ENCODE measurements at places on chromosomes 12 and 14.

- no peak for DNase-seq
These were observed 25.8 kb downstream of the KTN1 start for GRCh38 chr14:55605793-55606192.

DNA sequence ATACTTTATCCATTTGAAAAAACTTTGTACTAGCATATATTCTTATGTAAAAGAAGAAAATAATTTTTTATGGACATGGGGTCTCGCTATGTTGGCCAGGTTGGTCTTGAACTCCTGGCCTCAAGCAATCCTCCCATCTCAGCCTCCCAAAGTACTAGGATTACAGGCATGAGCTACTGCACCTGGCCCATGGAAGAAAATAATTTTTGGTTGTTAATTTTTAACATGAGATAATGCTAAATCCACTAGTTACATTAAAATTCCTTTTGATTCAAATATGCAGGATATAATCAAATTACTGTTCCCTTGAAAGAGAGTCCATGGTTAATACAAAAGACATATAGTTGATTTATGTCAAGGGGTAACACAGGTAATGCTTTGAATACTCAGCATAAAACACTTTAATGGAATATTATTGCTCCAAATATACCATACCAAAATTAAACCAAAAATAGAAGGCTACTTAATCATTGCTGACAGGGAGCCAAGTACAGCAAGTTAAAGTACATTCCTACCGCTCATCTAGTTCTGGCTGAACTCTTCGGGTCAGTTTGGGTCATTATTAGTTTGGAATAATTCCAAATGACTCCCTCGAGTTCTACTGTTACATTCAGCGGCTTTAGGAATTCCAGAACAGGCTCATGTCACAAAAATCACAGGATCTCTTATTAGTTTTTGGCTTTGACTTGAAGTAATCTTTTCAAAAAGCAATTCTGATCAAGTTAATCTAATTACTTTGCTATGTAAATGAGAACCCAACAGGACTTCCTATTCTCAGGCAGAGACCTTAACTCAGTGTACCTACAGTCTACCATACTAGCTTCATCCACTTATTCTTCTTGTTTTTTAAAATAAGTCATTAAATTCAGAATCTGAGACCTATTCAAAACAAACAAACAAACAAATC, 6.1 kb downstream of the SOS2 start:
- no peak for DNase-seq

GRCh38 chr12:67533159-67533558, 115.4 kb upstream of the DYRK2 start:
- no peak for DNase-seq

GRCh38 chr12:132066345-132066685, 77.8 kb downstream of the DDX51 start:
- DNase-seq, result no peak

DNA sequence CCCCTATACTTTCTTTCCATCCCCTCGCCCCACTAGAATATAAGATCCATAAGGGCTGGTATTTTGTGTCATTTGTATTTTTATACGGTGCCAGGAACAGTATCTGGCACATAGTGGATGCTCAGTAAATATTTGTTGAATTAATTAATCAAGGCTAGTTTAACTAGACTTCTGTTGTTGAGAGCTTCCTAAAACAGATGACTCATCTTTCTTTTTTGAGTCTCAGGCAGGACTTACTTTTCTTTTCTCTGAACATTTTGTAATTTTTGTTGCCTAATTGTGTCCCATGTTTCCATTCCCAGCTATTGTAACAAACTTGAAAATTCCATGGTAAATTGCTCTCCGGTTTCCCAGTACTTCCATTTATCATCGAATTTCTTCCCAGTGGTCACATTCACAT, 16.7 kb downstream of the STK38L start:
- DNase-seq, result no peak

Measured in GF-D8 (cell line).